GM10248 (cell line): ENCODE measurements at places on chromosomes 11 and 22.

DNA sequence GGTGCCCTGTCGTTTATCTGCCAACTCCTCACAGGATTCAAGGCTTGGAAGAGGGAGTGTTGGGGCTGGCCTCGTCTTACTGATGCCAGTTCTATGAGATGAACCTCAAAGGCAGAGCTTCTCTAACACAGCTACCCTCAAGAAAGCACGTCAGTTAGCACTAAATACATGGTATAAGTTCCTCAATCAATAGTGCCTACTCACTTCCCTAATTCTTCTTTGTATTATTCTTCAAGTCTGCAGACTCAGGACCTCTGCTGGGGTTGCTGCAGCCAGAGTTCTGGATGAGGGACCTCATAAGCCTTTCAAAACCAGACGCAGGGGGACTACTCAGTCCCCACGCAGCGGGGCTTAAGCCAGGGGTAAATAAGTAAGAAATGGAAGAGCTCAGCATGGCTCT lies 118.3 kb downstream of the VPREB1 start:
- DNase-seq = no peak

DNA sequence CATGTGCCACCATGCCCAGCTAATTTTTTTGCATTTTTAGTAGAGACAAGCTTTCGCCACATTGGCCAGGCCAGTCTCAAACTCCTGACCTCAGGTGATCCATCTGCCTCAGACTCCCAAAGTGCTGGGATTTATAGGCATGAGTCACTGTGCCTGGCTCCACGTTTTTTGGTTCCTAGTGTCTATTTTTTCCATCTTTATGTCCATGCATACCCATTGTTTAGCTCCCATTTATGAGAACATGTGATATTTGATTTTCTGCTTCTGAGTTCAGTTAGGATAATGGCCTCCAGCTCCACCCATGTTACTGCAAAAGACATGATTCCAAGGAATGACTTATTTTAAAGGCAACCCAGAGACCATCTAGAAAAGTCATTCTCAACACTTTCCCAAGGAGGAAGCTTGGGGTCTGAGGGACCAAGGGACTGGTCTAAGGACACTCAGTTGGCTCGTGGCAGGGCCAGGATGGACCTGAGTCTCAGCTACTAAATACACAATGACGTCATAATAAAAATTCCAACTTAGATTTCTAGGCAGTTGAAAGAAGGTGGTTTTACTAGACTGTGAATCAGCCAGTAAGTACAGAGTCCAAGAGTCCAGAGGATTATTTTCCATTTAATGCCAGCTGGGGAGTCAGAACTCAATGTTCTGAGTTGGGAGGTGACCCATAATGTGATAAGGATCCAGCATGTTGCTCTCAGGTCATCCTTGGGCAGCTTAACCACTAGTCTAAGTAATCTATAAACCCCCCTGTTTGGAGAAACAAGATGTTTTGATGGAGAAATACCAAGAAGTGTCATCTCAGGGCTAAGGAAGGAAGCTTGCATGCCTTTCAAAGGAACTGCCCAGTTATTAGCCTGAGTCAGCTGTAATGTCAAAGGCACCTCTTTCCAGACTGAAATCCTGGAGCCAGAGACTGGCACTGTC lies 39.4 kb downstream of the ABTB2 start:
- DNase-seq = no peak

DNA sequence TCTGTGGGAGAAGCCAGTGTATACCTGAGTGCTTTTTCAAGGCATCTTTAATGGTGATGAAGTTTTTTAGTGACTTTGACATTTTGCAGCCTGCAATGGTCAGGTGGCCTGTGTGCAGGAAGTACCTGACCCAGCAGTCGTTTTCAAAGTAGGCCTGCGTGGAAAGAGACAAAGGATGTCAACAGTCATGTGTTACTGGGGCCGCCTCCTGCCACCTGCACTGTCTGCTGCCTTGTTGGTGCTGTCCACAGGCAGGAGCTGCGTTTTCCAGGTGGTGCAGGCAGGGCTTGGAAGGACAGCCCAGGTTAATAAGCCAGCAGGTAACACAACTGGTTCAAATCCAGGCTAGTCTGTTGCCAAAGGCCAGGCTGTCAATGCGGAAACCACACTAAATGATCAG lies 26.5 kb upstream of the NAP1L4 start:
- DNase-seq = no peak

DNA sequence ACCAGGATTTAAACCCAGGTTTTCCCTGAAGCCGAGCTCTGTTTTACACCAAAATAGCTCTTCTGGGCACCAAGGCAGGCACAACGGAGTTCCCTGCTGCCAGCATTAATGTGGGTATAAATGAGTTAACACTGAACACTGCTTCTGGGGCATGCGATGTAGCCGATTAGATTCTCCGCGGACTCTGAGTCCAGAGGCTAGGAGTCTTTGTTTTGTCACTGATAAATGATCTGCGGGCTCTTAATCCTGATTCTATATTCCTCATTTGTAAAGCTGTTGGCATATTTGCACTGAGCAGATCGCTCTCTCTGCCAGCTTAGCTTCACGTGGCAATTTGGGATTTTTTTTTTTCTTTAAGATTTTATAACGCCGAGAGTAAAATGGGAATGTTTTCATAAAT lies 16.8 kb upstream of the LDLRAD3 start:
- DNase-seq = no peak

GRCh38 chr11:132607575-132607974 lies 924.7 kb downstream of the OPCML start:
- no peak for DNase-seq

GRCh38 chr22:29768052-29768693 lies 1.0 kb downstream of the UQCR10 start:
- no peak for DNase-seq
